ENCODE measurements at places on chromosomes 12 and 14.

GRCh38 chr12:45259675-45260074 lies 43.8 kb downstream of the ANO6 start:
- peak; percentile 41 for DNase-seq

- DNase-seq = no peak
These were observed 1.6 kb downstream of the GMPR2 start for GRCh38 chr14:24234095-24235005.

- no peak for DNase-seq
These were observed 5.4 kb upstream of the DPPA3 start for GRCh38 chr12:7705846-7706245.

- no peak for DNase-seq
These were observed 80.9 kb downstream of the PPM1H start for GRCh38 chr12:62854024-62854423.

DNA sequence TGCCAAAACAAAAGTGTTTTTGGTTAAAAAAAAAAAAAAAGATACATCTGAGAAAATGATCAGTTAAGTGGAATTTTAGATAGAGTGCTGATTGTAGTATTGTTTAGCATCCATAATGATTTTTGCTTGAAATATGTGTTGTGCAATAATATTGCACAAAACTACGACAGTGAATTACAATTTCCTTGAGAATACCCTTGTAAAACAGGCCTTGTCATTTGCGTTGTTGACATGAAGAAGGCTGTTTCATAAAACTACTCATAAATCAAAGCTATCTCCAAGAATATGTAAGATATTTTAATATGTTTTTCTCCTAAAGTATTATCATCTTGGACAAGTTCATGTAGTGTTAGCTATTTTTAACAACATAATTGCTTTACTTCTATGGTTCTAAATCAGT lies 1077.0 kb downstream of the LRFN5 start:
- DNase-seq = peak; percentile 11

- peak; percentile 8 for DNase-seq
These were observed 43.6 kb downstream of the FSCB start for GRCh38 chr14:44463356-44464004.

- no peak for DNase-seq
These were observed 79.7 kb downstream of the DUSP16 start for GRCh38 chr12:12482959-12483358.

- peak; percentile 97 for DNase-seq
These were observed 102.8 kb downstream of the TGFB3 start for GRCh38 chr14:75879031-75879430.

GRCh38 chr12:2555487-2556082 lies 239.2 kb upstream of the FKBP4 start:
- DNase-seq = no peak

DNA sequence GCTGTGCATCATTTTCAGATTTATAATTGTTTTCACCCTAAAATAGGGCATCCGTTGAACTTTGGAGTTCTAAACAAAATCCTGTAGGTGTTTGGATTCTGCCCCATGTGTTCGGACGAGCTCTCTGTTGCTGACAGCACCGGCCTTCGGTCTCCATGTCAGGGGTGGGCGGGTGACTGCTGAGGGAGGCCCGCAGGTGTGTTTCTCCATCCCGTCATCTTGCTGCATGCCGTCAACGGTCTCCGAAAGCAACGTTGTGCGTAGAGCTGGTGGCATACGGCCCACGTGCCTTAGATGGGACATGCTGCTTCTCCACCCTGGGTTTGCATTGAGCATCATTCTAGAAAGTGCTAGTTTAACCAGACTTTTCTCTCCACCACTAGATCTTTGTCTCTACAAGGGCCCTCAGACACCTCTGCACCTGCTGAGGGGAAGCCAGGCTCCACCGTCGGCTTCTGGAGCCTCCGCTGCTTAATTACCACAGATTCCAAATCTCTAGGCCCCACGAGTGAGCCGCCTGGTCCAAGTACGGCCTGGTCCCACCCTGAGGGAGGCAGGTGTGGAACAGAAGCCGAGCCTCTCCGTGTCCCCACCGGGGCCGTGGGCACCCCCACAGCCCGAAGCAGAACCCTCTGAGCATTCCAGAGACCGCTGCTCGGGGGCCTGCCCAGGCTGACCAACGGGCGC lies 15.7 kb upstream of the AMN start:
- DNase-seq = no peak

- DNase-seq = peak; percentile 8
These were observed 308.8 kb upstream of the SYT1 start for GRCh38 chr12:78555802-78556201.

- no peak for DNase-seq
These were observed 285.0 kb upstream of the RTL1 start for GRCh38 chr14:101188571-101188915.

DNA sequence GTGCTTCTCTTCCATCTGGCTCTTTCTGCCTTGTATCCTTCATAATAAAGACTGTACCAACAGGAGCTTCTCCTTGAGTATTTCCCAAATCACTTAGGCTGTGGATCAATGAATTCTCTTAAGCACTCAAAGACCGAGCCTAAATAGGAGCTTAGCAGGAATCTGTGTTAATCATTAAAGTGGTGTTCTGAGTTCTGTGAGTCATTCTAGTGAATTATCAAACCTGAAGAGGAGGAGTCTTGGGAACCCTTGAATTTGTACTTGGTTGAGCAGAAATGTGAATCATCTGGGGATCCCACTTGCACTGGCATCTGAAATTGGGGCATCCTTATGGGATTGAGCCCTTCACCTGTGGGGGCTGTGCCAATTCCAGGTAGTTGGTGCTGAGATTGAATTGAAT lies 946.2 kb downstream of the BCL11B start:
- no peak for DNase-seq

DNA sequence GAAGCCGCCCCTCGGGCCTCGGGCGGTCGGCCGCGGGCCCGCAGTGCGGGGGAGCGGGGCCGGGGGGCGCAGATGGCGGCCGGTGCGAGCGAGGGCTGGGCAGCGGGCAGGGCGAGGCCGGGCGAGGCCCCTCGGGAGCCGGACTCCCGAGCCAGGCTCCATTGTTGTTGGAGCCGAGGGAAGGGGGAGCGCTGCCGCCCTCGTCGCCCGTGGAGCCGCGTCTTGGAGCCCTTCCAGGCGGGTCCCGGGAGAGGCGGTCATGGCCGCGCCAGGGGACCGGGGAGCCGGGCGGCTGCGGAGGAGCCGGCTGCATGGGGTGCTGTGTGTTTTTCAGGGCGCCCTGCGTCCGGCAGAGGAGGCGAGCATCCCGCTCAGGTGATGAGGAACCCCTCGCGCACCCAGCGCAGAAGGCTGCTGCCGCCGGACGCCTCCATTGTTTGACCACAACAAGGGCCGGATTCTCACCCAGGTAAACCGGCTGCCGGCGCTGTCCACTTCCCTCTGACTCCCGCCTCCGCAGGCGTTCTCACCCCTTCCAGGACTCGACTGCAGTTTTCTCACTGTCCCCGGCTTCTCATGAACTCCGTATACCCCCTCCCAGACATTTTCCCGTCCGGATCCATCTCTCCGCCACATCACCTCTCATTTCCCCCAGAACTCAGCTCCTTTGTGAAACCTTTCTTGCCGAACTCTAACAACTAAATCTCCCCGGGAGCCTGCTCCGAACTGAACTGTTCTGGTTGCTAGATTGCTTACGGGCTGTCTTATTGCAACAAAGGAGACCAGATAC lies 732 bp downstream of the ZNF664 start:
- DNase-seq = peak; percentile 20

DNA sequence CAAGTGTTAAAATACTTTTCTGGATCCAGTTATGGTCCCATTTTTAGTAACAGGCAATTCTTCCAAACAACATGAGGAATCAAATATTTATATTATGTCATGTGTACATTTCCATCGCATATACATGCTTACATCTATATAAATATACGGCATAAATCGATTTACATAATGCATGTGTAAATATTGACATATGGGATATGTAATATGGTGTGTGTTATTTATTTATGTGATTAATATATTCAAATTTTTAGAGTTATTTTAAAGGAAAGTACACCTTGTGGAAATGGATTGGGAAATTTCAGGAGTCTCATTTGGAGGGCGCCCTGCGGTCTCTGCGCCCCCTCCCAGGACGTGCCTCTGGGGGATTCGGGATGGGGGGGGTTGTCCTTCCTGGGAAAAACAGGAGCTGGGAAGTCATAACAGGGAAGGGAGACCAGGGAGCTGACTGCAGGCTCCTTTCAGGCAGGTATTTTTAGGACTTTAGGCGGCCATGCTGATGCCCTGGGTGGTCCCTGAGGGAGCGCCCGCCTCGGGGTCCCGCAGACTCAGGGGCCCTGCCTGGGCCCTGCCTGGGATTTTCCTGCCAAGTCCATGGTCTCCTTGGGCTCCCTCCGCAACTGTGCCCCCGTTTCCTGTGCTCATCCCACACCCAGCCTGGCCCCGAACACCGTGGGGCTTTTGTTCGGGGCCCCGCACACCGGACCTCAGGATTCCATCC lies 82.7 kb upstream of the SFSWAP start:
- no peak for DNase-seq

GRCh38 chr12:89475203-89475990 lies 49.2 kb downstream of the GALNT4 start:
- DNase-seq = no peak

- peak; percentile 81 for DNase-seq
These were observed 17.0 kb downstream of the NFYB start for GRCh38 chr12:104121001-104121400.

DNA sequence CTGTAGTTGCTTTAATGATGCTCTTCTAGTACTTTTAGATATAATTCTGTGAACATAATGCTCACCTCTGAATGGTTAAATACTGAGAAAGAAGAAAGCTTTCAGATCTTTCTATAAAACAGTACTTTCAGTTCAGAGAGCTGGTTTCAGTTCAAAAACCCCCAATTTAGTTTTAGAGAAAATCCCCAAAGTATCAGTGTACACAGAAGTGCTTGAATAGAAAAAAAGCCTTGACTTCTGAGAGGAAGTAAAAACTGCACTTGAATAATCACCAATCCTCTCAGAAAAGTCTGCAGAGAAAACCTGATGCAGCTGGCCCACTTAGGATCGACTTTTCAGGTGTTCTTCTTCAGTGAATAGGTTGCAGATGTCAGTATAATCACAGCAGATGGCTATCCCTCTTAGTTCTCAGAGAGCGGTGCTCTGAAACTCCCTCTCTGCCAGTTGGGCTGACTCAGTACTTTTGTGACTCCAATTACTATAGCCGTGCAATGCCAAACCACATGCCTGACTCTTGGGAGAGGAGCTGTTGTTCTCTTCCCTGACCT lies 616.3 kb downstream of the LRFN5 start:
- DNase-seq = peak; percentile 40

DNA sequence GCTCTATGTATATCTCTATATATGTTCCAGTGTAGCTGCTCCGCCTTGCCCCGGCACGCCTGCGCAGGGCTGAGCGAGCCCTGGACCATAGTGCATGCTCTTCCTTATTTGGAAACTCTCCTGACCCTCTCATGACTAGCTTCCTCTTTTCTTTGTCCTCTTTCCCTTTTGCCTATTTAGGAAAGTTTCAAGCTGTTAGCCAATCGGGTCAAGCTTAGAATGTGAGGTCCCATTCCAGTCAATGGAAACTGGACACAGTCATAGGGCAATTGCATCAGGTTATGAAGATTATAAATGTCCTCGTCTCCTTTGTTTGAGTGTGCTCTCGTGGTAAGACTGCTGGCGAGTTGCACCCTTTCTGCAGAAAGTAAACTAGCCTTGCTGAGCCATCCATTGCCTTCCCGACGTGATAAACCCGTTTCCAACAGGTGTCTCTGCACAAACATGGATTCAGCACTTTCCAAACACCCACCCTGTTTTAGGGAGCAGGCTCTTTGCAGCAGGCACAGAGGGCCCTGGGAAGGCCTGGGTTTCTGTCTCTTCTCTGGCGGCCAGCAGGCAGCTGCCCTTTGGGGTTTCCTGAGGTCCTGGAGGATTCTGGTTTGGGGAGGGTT lies 30.9 kb downstream of the CCDC92 start:
- peak; percentile 14 for DNase-seq

- no peak for DNase-seq
These were observed 184.4 kb upstream of the EEA1 start for GRCh38 chr12:93113317-93114006.

GRCh38 chr14:68694516-68695235 lies 98.2 kb downstream of the ZFP36L1 start:
- peak; percentile 71 for DNase-seq

DNA sequence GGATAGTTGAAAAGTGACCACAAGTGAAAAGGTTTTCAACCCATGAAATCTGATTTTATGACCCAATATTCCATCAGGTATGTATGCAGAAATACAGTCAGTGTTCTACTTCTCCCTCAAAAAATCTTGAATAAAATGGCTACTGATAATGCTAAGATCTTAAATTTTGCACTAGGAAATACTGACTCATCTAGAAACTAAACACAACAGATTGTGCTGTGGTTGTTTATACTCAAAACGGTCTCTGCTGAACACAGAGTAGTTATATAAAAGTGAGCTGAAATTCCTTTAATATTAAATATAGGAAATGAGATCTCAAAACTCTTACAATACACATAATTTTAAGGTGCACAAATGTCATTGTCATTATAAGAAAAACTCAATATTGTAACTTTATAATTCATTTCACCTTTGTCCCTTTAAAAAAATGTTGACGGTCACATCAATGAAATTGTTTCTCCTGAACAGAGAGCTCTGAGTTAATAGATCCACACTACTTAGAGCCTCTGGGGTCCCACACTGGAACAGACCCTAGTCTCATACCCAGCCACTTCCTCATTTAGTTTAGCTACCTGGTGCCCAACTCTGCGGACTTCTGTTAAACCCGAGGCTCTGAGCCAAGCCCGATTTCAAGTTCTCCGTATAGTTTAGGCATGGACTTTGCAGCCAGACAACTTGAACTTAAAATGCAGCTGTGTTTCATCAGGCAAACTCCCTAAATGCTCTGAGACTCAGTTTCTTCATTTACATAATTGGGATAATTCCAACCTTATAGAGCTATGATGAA lies 9.3 kb downstream of the COCH start:
- DNase-seq = peak; percentile 45

- no peak for DNase-seq
These were observed 46.4 kb downstream of the CRADD start for GRCh38 chr12:93723568-93723930.

- DNase-seq = peak; percentile 67
These were observed 12.9 kb upstream of the NEMF start for GRCh38 chr14:49865431-49865859.

DNA sequence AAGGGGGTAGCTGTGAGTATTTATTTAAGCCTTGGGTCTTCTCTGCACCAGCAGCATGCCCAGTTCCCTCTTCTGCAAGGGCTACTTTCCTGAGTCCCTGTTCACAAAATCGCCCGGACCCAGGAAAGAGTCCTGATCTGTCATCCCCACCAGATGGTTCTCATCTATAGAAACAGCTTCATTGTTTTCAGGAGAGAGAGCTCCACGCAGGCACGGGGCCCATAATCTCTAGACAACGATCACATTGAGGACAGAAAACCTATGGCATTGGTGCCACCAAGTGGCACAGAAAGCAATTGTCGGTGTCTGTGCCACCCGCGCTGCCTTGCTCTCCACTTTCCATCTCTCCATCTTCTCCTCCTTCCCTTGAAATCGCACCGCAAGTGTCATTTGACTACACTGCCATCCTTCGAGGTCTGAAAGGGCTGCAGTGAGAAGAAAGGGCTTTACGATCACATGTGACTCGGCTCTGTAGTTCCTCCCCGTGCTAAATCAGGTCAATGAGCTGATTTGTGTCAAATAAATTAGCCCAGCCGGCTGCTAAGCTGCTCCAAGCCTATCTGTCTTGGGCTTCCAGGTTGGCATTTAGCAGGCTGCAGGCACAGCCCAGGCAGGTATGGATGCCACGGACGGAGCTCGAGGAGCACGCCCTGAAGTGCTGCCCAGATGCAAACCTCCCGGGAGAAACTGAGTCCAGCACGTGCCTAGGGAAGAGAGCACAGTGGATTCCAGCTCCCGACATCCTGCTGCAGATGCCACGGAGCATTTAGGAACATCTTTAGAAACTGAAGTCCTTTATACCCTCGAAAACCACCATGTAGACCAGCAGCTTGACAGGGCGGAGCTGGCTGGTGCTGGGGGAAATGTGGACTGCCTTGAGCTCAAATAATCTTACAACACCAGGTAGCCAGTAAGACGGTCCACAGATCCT lies 28.8 kb downstream of the SPRING1 start:
- peak; percentile 31 for DNase-seq
